CD4-positive, alpha-beta T cell treated with Interleukin-6 for 4 hours (primary cell): ENCODE measurements at places on chromosomes 7 and 10.

- no peak for DNase-seq
Measured at GRCh38 chr10:50512743-50513416, 110.9 kb downstream of the SGMS1 start.

DNA sequence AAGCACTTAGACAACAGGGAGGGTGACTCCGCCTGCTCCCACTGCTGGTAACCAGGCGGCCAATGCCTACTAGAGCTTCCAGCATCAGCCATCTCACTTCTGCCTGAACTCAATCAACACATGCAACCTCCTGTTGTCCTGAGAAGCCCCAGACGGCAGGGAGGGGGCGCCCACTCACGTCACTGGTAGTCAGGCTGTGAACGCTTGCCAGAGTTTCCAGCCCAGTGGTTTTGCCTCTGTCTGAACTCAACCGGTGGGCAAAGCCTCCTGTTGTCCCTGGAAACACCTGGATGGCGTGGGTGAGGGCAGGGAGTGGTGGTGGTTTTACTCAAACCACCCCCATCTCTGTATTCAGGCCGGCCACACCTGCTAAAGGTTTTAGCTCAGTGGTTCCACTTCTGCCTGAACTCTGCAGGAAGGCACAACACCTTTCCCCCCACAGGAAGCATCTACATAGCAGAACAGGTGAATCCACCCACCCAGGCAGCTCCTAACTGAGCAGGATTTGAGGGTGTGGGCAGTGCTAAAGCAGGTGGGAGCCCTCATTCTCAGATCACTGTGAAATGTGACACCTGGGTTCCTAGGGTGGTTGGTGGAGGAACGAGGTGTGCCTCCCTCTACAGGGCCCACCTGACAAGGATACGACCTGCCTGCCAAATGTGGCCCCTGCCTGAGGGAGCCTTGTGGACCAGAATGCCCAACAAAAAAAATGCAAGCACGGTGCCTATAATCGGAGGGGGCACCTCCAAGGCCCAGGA, 563.0 kb upstream of the SEMA3D start:
- DNase-seq = no peak

- DNase-seq = no peak
Measured at GRCh38 chr7:81487516-81487915, 282.3 kb downstream of the HGF start.

DNA sequence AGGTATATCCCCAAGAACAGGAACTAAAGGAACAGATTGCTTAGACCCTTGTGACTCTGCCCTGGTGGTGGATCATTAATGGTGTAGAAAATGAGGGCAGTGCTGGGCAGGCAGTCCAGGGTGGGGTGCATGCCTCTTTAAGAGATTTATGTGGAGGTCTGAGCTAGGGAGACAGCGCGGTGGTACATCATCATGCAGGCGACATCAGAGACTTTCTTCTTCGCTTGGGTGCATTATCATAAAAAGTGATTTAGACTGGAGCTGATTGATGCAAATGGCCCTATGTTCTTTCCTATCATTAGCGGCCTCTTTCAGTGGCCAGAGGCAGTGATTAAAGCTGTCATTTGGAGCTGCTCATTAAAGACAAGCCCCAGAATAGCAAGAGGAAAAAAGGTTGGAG, 519.1 kb upstream of the GALNT17 start:
- DNase-seq = no peak

GRCh38 chr10:109275960-109276359, 647.4 kb downstream of the XPNPEP1 start:
- no peak for DNase-seq

GRCh38 chr7:739455-739982, 12.4 kb upstream of the PRKAR1B start:
- no peak for DNase-seq

DNA sequence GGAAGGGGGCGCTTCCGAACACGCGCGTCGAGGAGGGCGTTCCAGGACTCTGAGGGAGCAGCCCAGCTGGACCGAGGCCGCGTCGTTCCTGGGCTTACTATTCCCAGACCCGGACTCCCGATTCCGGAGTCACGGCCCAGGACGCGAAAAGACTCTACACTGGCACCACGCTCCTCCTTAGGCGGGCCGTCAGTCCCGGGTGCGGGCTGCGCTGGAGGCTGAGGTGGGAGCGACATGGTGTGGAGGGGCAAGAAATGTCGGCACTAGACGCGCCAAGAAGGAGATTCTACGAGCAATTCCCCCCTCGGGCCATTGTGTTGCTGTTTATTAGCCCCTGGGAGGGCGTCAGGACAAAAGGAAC, 584 bp upstream of the RUNDC3B start:
- DNase-seq = no peak

DNA sequence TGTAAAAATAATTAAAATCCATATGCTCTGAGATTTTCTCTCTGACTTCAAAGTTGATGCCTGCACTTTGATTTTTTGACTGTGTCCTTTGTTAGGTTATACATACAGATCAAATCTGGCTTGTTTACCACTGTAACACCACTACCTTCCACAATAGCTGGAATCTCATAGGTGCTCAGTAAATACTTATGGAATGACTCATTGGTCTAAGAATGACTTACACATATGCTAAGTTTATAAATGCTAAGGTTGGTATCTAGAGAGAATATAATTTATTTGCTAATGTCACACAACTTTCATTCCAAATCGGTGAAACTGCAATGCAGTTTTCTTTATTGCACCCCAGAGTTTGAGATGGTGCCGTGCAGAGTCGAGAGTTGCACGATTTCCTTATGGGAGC, 578.5 kb downstream of the SH2D4B start:
- no peak for DNase-seq

DNA sequence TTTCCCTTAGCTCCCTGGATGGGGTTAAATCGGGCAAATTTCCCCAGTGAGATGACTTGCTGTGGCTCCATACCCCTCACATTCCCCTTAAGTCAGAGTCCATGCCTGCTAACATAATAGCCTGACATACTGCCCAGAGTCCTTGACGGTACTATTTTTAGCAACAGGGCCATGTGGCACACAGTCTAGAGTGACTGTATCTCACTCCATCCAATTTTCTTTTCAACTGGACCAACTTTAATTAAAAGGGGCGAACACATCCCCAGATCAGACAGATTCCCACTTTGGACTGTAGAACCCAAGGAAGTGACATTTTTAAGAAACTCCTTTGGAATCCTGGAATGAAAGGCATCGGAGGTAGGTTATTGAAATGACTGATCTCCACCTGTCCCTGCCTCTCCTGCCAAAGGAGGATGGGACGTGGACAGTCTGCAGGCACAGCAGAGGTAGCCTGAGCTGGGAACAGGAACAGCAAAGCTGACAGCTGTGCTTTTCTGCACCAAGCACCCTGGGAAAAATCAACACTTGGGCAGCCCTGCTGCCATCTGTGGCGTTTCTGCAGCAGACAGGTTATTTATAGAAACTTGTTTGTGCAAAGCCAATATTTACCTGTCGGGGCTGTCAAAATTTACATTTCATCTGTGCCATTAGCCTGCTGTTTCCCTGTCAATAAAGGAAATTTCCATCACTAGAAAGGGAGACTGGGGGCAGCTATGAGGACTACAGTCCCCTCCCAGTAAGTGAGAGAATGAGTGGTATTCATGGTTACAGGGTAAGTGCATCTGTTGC, 221.5 kb upstream of the AOAH start:
- no peak for DNase-seq

DNA sequence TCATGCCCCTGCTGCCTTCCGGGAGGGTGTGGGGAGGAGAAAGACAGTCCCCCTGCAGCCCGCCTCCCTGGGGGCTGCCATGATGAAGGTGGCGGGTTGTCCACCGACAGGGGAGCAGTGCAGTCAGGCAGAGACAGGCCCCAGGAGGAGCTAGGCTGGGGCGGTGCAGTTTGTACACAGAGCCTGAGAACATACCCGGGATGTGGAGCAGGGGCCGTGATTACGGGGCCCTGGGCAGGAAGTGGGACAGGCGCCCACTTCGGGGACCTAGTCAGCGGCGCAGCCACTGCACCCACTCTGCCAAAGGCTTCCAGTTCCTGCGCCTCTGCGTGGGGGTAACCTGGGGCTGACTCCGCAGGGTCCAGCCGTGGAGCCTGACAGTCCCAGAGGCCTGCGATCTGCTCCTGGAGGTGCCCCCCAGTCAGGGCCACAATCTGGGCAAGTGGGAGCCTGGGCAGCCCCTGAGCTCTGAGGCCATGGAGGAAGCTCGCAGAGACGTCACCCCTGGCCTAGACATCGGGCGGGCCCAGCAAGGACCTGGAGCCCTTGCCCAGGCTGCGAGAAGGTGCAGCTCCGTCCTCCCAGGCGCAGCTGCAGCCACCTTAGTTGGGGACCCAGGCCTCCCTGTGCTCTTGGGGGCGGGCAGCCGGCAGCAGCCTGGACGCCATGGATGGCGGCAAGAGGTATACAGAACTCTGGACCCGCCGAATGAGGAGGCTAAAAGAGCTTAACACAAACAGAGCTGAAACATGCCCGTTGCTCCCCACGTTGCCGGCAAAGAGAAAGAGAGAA, 1356.8 kb downstream of the XPNPEP1 start:
- no peak for DNase-seq

DNA sequence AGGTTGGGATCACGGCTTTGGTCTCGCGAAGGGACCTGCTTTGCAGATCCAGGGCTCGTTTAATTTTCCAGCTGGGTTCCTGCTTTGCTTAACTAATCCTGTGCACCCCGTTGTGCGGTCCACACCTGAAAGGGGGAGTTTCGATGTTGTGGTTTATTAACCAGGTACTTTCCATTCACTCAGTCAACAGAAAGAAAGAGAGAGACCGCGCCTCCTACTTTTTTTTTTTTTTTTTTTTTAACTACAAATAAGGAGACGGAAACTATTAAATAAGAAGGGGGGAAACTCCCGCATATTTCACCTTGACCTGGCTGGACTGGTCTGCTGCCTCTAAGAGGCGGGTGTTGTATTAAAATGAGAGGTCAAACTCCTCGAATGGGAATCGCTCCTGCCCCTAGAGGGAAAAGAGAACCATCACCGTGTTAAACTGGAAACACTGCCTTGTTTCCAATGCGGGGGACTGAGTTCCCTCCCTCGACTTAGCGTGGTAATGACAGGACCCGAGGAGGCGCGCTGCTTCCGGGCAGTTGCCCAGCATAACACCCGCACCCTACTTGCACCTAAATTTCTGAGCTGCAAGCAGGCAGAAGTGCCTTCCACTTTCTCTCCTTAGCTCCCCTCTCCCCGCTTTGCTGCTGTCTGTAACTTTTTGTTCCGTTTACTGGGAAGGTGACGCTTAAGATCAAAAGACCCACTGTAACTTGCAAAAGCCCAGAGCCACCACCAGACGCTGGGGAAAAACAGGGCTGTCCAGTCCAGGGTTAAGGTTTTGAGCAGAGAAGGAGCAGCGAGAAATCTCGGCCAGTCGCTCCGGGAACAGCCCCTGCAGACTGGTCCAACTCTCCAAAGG, 1.1 kb upstream of the ITGB8 start:
- DNase-seq = no peak

DNA sequence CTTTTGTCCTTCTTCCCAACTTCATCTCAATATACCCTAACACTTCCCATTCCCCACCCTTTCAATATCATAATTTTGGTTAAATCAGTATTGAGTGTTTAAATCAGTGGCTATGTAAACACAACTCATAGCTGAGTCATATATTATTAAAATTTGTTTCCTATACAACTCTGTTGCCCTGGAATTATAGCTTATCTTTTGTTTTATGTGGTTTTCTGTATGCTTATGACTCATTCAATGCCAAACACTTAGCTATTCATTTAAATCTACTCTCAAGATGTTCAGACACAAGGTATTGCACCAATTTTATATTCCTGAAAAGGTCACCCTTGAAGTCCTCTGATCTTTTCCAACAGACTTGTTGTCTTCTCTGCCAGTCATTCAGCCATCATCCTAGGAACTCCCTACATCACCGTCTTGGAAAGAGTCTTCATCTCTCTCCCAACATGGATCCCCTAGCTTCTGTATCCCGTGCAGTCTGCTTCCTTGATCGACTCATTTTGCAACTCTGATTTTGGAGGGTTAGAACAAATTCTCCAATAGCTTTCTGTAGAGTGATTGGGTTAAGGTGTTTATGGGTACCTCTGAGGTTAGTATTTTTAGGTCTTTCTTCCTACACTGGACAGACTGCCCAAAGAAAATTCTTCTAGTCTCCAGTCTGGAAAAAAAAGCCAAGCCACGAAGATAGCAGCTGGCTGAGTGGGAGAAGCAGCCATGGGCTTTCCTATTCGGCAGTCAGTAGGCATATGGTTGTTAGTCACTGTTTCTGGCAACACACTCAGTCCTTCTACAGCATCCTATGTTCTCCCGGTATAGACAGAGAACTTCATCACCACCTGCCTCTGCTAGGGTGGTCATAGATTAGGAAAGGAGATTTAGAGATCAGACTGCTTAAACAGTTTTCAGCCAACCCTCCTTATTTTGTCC, 102.1 kb downstream of the CRPPA start:
- DNase-seq = no peak

DNA sequence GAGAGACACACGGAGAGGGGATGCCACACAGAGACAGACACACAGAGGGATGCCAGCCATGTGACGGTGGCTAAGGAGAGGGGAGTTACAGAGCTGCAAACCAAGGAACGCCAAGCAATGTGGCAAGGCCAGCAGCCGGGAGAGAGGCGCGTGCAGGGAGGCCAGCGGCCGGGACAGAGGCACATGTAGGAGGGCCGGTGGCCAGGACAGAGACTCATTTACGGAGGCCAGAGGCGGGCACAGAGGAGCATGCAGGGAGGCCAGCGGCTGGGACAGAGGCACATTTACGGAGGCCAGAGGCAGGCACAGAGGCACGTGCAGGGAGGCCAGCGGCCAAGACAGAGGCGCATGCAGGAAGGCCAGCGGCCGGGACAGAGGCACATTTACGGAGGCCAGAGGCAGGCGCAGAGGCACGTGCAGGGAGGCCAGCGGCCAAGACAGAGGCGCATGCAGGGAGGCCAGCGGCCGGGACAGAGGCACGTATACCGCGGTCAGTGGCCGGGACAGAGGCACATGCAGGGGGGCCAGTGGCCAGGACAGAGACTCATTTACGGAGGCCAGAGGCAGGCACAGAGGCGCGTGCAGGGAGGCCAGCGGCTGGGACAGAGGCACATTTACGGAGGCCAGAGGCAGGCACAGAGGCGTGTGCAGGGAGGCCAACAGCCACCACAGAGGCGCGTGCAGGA, 40.4 kb downstream of the INSIG1 start:
- DNase-seq = no peak

DNA sequence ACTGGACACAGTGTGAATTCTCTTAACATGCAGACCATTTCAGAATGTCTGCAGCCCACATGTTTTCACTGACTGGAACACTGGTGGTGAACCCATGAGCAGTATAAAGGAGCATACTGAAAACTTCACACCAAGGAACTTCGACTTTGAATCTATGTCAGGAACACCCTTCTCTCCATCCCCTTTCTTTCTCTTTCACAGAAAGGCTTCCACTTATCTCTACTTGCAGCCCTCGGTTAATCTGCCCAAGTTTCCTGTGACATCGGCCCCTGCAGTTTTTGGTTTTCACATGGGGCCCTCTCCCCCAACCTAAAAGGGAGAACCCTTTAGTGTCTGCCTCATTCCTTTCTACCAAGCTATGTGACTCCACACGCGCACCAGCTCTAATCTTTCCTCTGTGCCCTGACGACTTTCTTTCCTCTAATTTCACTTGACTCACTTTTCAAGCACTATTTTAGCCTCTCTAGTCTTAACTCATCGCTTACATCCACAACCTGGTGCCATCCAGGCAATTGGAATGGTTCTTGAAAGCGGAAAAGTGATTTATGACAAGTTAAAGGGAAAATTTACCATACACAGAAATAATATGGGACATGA, 70.1 kb downstream of the RELN start:
- no peak for DNase-seq
